Stimulated activated CD4-positive, alpha-beta T cell treated with anti-CD3 and anti-CD28 coated beads, Interleukin-4, amount 100 ng/mL, for 48 hours (primary cell): ENCODE measurements at places on chromosomes 11 and 22.
A peak's percentile ranks its signal among the peaks of the same experiment; 100 is the strongest.

DNA sequence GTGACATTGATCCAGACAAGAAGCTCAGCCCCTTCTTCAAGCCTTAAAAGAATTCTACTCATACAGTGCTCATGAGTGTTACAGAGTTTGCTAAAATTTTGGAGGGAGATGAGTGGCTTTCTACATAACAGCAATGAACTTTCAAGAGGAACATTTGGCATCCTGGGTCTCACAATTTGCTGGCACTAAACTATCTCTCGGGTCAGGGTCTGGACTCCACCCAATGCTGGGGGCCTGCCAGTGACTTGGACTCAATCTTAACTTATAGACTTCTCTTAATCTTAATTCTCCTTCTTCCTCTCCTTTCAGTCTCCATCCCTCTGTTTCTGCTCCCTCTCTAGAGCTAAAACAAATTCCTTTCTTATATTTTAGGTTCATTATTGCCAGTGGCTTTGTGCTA lies 317.9 kb downstream of the TMEM135 start:
- no peak for DNase-seq

DNA sequence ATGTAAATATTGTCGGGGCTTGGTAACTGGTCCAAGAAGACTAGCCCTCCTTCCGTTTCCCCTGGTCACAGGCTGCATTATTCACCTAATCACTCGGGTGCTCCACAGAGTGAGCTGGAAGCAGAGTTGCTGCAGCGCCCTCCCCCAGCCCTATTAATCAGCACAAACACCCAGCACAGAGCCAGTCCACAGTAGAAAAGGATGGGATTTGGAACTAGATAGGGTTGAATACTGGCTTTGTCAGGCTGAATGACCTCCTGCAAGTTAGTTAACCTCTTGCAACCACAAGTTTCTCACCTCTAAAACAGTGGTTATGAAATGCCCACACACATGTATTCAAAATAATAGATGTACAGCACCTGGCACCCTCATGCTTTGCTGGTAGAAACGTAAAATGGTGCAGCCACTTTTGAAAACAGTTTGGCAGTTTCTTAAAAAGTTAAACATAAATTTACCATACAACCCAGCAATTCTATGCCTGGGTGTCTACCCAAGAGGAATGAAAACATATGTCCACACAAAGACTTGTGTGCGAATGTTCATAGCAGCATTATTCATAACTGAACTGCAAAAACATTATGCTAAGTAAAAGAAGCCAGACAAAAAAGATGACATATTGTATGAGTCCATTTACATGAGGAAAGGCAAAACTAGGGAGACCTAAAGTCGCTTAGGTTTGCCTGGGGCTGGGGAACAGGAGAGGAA lies 31.7 kb upstream of the APLP2 start:
- DNase-seq = no peak

DNA sequence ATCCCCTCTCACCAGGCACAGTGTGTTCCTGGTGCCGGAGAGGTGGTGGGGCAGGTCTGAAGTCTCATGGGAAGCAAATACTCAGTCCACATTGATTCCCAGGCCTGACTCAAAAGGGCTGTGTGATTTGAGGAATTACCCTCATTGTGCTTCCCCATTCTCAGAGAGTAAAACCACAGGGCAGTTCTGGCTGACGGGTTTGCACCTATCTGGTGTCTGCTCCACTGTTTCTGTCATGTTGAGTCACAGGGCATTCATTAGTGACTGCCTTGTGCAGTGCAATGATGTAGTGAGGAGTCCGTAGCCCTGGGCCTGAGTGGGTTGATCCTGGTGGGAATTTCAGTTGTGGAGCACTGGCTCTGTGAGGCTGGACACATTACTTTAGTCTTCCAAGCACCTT lies 85.2 kb upstream of the ARHGAP20 start:
- no peak for DNase-seq

DNA sequence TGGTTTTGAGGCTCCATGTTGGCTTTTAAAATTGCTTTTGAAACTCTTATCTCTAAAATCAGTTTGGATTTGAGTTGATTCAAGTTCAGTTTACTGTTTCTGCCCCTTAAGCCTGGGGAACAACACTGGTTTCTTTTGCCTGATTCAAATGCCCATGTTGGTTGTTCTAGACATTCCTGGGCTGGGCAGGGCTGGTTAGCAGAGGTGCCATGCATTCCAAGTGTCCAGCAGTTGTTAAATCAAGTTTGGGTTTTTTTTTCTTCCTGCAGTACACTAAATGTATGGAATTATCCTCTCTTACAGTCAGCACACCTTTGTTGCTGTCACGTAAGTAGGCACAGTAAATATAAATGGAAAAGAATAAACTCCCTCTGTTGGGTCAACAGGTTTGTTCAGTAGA lies 67.2 kb upstream of the MTMR2 start:
- DNase-seq = no peak

DNA sequence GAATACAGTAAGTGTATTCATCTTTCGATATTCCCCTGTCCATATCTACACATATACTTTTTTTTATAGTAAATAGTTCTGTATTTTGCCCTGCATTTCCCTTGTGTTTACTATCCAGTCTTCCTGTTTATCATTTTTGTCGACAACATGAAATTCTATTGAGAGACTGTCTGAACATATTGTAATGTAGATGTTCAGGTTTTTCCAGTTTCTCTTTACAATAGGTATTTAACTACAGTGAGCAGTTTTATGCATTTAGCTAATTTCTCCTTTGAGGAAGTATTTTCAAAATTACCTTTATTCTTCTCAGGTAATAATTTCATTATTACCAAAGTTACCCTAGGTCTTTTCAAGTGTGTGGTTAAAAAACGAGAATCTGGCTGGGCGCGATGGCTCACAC lies 16.7 kb downstream of the PIK3IP1 start:
- DNase-seq = no peak

- no peak for DNase-seq
Measured at GRCh38 chr11:23778971-23779370, 717.9 kb upstream of the LUZP2 start.

- no peak for DNase-seq
Measured at GRCh38 chr11:134838708-134839107, 426.7 kb upstream of the B3GAT1 start.

- DNase-seq = no peak
Measured at GRCh38 chr11:100683126-100683525, 4.0 kb upstream of the ARHGAP42 start.

DNA sequence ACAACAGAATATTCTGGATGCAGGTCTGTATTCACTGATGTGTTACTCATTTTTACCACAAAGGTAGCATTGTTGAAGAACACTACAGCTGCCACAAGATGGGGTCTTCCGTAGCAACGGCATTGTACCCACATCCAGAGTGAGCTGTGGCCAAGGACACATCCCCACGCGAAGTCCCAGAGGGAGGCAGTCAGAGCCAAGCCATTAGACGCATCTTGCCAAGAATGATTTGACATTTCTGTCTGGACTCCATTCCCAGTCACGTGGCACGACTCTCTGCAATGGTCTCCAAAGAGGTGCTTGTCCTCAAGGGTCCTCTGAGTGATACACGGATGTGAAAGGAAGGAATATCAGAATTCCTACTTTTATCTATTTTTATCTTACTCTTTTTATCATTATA lies 15.5 kb downstream of the OPCML start:
- no peak for DNase-seq

DNA sequence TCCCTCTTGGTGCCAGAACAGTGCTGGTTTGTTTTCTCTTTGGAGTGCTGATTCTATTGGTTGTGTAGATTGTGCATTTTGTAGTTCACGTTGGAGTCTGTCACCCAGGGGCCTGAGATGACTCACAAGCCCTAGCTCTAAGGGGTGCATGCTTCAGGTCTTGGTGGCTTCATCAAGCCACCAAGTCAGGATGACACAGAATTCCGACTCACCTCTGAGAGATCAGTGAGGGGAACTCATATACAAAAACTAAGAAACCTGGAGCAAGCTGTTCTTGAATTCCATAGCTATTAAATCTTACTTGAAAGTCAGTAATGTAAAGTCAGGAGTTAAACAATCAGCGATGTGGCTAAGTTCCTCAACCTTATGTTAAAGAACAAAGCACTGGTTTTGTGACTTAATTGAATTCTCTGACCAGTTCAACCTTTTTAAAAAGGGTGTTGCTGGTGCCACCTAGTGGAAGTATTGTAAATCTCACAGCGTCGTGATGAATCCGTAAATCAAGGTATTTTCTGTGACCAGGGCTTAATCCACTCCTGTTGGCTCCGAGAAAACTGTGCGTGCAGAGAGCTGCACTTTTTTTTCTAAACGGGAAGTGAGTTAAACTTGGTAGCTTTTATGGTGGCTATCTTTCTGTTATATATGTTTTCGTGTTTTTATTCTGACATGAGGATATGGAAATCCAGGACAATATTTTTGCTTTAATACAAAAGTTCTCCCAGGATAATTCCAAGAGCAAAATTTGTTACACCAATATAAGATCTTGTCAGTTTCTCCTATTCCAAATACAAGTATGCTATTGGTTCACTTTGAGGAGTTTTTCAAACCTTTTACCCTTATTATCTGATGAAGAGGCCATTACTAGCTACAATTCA lies 14.6 kb downstream of the MMP13 start:
- DNase-seq = peak; percentile 7

- no peak for DNase-seq
Measured at GRCh38 chr22:19849835-19850762, 4.6 kb downstream of the GNB1L start.

- no peak for DNase-seq
Measured at GRCh38 chr11:75024764-75025211, 36.1 kb downstream of the NEU3 start.

DNA sequence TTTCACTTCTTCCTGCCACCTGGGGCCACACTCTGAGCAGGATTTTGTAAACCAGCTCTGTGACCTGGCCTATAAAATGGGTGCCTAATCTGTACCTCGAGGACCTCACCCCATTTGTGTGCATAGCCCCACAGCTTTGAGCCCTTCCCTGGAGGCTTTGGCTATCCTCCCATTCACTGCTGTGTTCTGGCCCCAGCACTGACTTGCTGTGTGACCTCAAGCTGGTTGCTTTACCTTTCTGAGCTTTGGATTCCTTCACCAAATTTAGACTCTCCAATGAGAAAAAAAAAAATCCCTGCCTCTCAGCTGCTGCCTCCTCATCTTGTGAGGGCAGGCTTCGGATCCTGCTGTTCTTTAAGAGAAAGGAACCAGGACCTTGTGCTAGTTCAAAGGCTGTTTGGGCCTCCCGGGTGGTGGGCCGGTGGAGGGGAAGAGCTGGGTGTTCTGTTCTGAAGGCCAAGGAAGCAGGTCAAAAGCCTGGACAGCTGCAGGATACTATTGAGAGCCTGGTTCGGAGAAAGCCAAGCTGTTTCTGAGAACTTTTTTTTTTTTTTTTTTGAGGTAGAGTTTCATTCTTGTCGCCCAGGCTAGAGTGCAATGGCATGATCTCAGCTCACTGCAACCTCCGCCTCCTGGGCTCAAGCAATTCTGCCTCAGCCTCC lies 1.1 kb upstream of the PYGM start:
- DNase-seq = no peak

- no peak for DNase-seq
Measured at GRCh38 chr11:18394928-18395734, 768 bp downstream of the LDHA start.

- no peak for DNase-seq
Measured at GRCh38 chr22:38549101-38549894, 20.7 kb downstream of the DMC1 start.

DNA sequence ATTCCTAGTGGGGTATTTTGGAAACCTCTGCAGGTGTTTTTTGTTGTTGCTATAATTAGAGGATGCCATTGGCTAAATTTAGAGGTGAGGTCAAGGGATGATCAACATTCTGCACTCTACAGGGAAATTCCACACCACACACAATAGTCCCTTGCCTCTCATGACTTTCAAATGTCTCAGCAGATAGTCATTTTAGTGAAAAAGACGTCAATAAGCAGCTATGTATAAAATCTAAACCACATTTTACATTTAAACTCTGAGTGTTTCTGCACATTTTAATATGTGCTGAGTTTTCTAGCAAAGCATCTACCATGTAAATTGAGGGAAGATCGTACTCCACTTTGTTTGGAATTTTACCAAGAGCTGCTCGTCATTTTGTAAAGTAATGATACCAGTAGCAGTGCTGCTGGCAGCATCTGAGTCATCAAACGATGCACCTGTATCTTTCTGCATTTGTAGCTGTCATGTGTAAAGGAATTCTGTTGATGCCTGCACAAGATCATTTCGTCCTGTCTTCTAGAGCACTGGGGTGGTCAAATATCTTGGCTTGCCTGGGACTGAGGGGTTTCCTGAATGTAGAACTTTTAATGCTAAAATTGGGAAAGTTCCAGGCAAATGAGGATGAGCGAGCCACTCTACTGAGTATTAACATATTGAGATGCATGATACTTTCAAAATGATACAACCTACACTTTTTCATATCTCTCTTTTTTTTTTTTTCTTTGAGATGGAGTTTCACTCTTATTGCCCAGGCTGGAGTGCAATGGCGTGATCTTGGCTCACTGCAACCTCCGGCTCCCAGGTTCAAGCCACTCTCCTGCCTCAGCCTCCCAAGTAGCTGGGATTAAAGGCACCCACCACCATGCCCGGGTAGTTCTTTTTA lies 414.5 kb upstream of the SYN3 start:
- no peak for DNase-seq

DNA sequence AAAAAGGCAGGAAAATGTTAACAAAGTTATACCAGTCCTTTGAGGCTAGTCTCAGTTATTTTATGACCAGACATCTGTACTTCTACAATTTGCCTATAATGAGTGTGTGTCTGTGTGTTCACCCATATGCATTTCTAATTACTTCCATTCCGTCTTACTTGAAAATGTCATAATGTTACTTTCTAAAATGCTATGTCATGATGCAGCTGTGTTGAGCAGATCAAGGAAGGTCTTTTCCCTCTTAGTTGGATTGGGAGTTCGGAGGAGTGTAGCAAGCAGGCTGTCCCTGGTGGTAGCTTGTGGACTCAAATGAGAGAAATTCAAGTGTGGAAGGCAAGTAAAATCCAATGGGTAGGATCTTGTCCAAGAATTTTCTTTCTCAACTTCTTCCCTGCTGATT lies 3.0 kb downstream of the SNX19 start:
- DNase-seq = no peak

- DNase-seq = no peak
Measured at GRCh38 chr11:79122759-79123158, 318.1 kb downstream of the TENM4 start.

- no peak for DNase-seq
Measured at GRCh38 chr11:119472856-119473222, 49.9 kb upstream of the THY1 start.

GRCh38 chr11:73988227-73988626 lies 5.6 kb upstream of the UCP2 start:
- DNase-seq = no peak

GRCh38 chr11:62062223-62062861 lies 61.5 kb upstream of the INCENP start:
- no peak for DNase-seq

- no peak for DNase-seq
Measured at GRCh38 chr22:49948958-49949913, 11.3 kb upstream of the PIM3 start.

- no peak for DNase-seq
Measured at GRCh38 chr11:14698771-14699170, 55.2 kb downstream of the PDE3B start.
